DND-41 (cell line): ENCODE measurements at places on chromosomes 5 and 9.

GRCh38 chr5:7376871-7377270 is 19.1 kb upstream of the ADCY2 start:
- no peak for DNase-seq

- DNase-seq: no peak
Measured at GRCh38 chr5:124631874-124632550, 114.4 kb downstream of the ZNF608 start.

DNA sequence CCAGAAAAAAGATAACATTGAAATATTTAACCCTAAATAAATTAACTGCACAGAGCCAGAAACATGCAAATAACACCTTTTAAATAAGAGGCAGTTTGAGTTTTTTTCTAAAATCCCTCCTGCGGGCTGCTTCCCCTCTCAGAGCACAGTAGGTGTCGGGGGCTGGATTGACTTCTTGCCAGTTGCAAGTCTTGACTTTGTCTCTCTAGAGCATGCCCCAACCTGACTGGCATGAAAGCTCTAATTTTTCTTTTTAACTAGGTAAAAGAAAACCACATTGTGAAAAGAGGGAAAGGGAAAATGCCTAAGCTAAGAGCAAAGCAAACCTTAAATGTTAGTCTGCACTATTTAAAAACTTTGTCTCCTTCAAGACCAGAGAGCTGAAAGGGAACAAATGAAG is 46.4 kb upstream of the DNAH5 start:
- no peak for DNase-seq

DNA sequence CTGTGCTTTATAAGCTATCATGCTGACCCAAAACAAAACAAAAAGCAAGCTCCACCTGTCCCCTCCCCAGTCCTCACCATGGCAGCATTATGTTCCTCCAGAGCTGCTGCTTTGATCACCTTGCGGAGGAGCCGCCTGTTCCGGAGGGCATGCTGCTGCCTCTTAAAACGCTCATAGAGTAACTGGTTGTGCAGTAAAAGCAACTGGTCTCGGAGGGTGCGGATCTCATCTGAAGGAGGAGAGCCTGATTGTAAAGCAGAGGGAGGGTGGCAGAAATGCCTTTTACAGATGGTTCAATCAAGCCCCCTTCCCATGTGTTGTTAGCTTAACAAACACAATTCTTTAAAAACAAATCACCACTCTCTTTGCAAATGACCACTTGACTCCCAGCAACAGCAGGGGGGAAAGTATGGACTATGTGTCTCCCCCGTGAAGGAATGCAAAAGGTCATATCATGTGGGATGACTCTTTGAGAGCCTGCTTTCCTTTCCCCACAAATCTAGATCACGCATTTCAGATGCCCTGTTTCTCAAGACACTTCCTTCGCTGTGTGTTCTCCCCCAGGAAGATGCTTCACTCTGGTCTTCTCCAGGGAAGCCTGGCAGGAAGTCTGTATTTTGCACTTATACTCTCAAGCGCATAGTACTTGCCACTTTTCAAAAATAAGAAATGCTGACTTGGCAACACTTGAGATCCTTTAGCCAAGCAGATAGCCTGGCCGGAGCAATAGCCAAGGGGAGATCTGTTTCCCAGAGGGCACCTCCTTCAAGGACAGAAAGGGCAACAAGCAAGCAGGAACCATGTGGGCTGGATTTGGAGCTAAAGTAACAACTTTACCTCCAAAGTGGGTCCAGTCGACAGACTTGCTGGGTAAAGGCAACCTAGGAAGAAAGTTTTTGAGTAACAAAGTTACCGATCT is 25.1 kb downstream of the SPACA9 start:
- DNase-seq: no peak

- no peak for DNase-seq
Measured at GRCh38 chr5:173902743-173903142, 14.6 kb downstream of the CPEB4 start.

DNA sequence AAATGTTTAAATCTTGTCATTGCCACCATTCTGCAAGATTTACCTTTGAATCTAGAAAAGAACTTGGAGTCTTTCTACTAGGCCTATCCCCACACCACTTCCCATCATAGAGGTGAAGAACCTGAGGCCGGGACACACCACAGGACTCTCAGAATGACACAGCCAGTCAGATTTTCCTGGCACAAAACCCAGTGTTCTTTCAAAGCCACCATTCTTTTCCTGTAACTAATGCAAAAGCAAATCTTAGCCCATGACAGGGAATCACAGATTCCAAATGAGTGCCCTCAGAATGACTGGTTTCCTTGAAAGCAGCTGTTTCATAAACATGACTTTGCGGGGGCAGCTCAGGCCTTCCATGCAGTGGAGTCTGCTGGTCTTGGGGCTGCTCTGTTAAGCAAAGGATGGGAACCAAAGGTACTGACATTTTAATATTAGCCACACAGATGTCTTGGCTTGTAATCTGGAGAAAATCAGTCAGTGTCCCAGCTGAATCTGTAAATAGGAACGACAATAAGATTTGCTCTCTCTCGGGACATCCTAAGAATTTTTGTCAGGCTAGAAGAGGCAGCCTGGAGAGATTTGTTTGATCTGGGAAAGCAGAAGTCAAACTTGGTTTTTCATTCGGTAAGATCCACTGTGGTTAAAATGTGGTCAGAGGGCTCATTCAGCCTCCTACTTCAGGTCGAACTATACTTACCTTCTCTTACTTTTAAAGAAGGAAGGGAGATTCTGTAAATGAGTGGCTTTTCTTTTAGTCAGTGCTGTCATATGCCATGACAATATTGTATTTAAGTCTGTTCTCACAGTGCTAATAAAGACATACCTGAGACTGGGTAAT is 115.1 kb downstream of the PALM2AKAP2 start:
- DNase-seq: peak; percentile 13

GRCh38 chr9:111099199-111100008 is 61.1 kb upstream of the LPAR1 start:
- no peak for DNase-seq
